ENCODE measurements at places on chromosomes 12 and 14.
A peak's percentile ranks its signal among the peaks of the same experiment; 100 is the strongest.

DNA sequence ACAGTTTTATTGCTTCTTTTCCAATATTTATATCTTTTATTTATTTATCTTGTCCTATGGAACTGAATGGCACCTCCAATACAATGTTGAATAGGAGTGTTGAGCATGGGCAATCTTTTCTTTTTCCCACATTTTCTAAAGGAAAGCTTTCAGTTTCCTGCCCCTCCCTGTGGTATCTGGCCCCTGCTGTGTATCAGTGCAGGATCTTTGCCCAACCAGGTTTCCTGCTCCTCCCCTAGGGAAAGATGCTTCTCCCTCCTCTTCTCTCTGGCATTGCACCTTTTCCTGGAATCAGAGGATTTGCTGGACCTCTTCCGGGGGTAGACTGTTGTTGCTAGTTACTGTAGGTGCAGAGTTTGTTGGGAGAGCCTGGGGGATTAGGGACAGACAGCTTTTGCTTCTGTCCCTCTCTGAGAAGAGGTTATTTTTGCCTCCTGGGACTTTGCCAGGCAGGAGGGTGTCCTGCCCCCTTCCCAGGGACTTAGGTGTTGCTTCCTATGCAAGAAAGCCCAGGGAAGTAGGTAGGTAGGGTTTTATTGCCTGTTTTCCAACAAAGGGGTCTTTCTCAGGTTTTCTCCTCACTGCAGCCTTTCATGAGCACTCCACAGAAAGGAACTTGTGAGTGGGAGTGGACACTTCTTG lies 67.6 kb downstream of the POLR3B start:
- DNase-seq, result no peak

DNA sequence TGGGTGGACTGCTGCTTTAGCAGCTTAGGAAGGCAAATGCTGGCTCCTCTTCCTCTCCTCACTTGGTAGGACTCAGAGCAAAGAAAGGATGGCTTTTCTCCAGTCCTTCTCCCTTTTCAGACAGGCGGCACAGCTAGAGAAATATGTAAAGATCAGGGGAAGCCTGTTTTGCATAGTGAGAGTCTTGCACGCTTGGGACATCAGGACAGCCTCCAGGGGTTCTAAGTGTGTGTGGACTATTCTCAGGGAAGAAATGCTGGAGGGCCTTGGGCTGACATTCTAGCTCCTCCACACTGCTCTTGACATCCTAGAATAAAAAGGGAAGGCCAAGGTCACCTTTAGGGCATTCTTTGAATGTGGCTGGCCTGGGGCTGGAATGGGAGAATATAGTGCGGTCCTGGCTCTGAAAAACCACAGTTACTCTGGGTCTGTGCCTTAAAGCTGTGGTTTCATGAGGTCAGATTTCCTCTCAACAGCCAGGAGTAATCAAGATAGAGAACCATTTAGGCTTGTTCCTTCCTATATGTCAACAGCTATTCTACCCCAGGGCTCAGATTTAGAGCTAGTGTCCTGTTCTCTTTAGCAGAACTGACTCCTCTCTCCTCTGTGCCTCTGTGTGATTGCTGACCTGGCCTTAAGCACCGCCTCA lies 24.3 kb downstream of the CMA1 start:
- no peak for DNase-seq

DNA sequence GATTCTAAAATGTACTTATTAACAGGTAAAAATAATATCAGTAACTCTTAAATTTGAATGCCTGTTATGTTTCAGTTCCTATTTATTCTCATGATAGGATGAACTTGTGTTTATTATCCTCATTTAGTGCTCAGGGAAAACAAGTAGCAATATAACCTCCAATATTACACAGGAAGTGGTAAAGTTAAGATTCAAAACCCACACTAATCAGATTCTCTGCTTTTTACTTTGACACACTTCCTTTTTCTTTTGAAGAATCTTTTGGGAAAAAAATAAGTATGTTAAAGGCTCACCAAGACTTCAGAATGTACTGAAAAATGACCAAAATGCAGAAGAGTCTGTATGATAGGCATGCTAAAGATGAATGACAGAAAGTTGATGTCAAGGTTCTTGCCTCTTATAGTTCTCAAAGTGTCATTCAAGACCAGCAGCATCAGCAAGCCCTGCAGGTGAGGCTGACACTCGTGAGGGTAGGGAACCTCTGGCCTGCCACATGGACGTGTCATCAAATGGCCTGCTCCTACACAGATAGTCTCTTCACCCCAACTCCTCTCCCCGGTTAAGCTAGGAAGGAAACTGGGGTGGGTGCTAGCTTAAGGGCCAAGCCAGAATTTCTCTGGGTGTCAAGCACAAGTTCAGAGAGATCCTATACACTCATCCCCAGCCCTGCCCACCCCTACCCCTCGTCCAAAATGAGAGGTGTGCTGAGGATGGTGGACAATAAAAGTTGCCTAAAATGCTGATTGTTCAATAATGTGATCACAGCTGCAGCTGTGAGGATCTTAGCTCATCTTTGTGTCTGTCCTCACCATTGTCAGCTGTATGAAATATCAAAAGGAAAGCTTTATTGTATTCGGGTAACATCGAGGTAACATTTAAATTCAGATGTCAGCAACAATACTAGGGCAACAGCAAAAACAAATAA lies 6.3 kb downstream of the TBPL2 start:
- no peak for DNase-seq

GRCh38 chr12:68871921-68872320 lies 61.0 kb downstream of the CPM start:
- DNase-seq, result no peak

- no peak for DNase-seq
Measured at GRCh38 chr14:77580964-77581505, 35.4 kb downstream of the SPTLC2 start.

- no peak for DNase-seq
Measured at GRCh38 chr14:61940666-61941420, 178.6 kb downstream of the SNAPC1 start.

DNA sequence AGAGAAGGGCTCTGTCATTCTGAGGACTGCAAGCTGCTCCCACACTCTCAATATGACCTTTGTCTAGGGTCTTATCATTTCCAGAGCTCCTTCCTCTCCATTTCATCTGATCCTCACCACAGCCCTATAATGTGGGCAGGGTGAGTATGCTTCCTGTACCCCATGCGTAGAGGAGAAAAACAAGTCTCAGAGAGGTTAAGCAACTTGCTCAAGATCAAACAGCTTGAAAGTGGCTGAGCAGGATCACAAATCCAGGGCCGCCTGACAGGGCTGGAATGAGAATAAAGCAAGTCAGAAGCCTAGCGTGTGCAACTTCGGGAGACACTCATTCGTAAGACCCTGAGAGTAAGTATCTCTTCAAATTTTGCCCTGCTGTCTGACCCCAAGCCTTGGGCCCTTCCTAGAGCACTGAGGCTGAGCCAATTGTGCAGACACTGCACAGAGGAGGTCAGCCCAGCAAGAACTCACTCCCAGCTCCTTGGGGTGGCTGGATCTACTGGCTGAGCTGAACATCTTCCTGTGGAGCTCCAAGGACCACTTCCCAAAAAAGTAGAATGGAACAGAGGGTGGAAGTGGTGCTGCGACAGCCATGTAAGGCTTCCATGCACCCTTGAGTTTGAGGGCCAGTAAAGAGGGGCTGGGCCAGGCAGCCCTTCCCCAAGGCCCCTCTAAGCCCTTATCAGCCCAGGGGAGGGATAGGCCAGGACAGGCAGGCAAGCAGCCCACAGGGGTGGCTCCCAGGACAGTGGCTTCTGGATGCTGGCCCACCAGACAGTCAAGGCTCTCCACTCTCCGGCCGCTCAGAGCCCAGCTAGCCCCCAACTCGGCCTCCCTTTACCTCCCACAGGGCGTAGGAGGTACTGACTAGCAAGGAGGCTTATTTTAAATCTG lies 10.5 kb downstream of the ZFP36L1 start:
- no peak for DNase-seq

DNA sequence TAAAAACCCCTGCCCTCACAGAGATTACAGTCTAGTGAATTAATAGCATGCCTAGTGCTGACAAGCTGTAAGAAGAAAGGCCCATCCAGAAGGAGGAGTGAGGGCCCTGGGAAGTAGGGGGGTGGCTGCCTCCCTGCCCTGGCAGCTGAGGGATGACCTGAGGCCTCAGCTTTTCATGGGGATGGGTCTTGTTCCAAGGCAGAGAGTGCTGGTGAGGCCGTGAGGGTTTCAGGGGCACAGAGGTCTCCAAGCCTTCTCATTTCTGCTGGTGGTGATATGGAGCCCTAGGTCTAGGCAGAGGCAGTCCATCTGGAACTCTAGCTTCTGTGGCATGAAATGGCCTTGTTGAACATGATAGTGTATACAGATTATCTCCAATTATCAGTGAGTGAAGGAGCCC lies 114.4 kb downstream of the ZFP36L1 start:
- no peak for DNase-seq

DNA sequence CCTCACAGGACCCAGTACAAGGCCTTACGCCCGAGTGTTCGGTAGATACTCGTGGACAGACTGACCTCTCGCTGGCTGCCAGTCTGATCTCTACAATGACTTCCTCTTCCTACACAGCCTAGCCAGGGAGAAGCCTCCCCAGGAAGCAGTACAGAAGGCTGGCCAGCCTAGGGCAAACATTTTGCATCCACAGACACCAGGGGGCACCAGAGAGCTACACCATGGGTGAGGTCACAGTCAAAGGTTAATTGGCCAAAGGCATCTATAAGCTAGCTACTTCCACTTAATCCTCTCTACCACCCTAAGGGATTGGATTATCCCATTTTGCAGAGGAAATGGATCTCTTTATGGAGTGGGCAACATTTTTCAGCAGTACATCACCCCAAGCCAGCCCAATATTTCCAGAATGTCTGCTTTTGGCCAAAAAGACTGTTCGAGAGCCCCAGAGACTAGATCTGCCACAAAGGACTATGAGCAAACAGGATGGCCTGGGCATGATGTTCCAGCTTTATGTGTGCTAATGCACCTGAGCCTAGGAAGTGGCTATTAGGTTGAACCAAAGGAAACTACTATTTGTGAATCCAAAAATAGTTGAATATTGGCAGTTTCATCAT lies 14.6 kb upstream of the PNMA1 start:
- peak; percentile 68 for DNase-seq

GRCh38 chr12:75205558-75205957 lies 4.1 kb downstream of the KCNC2 start:
- DNase-seq, result no peak

DNA sequence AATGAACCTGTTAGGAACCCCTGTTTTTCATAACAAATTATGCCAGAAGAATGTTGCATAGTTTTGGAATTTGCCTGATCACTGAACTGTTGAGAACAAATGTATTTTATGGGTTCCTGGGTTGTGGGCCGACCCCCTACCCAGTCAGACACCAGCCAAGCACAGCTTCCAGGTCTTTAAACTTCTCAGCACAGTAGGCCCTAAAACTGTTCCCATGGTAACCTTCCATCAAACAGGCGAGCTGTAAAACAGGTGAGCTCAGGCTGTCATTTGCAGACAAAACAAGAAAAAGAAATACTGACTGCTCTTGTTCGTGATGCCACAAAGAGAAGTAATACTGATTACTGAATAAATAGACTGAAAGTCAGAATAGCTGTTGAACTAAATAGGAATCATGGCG lies 147.0 kb downstream of the PTPRO start:
- DNase-seq, result no peak

- no peak for DNase-seq
Measured at GRCh38 chr14:70011098-70011497, 131.9 kb downstream of the SMOC1 start.

DNA sequence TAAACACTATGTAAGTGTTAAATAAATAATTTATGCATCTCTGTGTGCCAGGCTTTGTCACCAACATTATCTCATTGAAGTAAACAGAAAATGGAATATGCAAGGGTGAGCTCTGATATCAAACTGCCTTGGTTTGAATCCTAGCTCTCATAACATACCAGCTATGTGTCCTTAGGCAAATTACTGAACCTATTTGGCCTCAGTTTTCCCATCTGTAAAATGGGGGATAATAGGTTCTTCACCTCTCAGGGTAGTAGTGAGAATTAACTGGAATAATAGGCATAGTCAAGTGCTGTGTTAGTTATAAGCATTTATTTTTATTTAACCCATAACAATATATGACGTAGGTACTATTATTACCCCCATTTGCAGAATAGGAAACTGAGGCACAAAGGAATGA lies 190.8 kb upstream of the SRRM4 start:
- no peak for DNase-seq

- DNase-seq, result no peak
Measured at GRCh38 chr14:38143170-38143569, 64.5 kb upstream of the SSTR1 start.

DNA sequence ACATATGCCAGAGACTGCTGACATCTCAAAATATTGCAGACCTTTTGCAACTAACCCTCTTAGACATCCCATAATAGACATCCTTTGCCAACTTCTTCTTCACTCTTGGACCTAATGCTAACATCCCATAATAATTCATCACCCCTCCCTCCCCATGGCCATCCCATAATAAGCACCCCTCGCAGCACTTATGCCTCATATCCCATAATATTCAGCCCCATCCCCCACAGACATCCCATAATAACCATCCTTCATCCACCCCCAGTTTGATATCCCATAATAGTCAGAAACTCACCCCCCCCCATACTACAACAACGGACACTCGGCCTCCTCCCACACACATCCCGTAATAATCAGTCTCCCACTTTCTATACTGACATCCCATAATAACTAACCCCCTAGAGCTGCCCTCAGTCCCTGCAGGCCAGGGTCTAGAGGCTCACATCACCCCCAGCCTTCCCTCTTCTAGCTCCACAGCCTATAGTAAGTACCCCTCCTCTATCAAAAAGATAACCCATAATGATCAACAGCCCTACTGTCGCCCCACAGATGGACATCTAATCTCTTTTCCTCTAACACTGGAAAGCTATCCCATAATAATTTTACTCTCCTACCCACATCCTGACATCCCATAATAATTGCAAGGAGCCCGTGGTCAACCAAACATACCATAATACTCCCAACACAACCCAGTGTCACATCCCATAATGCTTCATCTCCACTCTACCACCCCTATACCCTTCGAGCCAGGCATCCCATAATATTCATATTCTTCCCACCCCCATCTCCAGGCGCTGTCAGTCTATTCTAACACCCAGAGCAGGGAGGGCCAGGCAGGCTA lies 792 bp upstream of the CHD4 start:
- no peak for DNase-seq

DNA sequence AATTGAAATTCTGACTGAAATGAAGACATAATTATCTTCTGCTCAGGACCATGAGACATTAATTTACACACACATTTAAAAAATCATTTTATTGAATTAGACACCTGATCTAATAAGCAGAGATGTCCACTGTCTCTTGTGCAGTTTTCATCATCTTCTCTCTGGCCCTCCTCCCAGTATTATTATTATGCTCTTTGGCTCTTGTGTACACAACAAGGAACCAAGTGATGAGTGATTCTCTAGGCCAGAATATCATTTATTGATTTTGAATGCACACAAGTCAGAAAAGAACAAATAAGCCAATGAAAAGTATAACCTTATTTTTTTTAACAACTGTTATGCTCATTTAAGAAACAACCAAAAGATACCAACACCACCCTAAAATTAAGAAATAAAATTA lies 244.7 kb upstream of the KRR1 start:
- no peak for DNase-seq

DNA sequence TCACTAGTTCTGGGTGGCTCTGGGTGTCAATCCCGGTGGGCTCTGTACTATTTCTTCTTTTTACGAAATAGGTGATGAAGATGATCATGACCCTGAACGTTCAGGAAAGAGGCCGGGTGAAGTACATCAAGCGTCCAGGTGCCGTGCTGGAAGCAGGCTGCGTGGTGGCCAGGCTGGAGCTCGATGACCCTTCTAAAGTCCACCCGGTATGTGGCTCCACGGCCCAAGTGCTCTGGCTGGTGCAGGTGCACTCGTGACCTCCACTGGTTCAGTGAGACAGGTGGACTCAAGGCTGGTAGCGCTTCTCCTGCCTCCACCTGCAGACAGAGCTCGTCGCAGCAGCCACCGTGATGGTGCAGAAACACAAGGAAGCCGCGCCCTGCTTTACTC lies 85.1 kb downstream of the ACACB start:
- DNase-seq, result no peak
